ENCODE measurements at places on chromosomes 16 and 17. TPM values are rescaled to one million over a fixed set of nuclear protein-coding genes. Genes with fewer than 3 reads are reported as not detected.

Gene ADAM11
- 0.05 TPM for polyA plus RNA-seq

Gene SCGB1C2
- not detected for polyA plus RNA-seq

Gene GDPD1
- polyA plus RNA-seq = 1.6 TPM

Gene CNTROB
- 14.8 TPM for polyA plus RNA-seq

Gene MARCHF10
- polyA plus RNA-seq = 0.31 TPM

Gene MKS1
- polyA plus RNA-seq = 28.2 TPM

Gene SLC52A1
- polyA plus RNA-seq = not detected

Gene PNMT
- 477 TPM for polyA plus RNA-seq

Gene RAB40C
- 19.1 TPM for polyA plus RNA-seq

Gene KRTAP16-1
- not detected for polyA plus RNA-seq

Gene NSMCE1
- 54.3 TPM for polyA plus RNA-seq

Gene OR3A3
- not detected for polyA plus RNA-seq

Gene MT4
- polyA plus RNA-seq = not detected

Gene ORC6
- polyA plus RNA-seq = 1.4 TPM

Gene NATD1
- 3.0 TPM for polyA plus RNA-seq

Gene COX6A2
- not detected for polyA plus RNA-seq

- no peak for DNase-seq
Measured at GRCh38 chr16:9665851-9666271, 516.4 kb downstream of the GRIN2A start.

DNA sequence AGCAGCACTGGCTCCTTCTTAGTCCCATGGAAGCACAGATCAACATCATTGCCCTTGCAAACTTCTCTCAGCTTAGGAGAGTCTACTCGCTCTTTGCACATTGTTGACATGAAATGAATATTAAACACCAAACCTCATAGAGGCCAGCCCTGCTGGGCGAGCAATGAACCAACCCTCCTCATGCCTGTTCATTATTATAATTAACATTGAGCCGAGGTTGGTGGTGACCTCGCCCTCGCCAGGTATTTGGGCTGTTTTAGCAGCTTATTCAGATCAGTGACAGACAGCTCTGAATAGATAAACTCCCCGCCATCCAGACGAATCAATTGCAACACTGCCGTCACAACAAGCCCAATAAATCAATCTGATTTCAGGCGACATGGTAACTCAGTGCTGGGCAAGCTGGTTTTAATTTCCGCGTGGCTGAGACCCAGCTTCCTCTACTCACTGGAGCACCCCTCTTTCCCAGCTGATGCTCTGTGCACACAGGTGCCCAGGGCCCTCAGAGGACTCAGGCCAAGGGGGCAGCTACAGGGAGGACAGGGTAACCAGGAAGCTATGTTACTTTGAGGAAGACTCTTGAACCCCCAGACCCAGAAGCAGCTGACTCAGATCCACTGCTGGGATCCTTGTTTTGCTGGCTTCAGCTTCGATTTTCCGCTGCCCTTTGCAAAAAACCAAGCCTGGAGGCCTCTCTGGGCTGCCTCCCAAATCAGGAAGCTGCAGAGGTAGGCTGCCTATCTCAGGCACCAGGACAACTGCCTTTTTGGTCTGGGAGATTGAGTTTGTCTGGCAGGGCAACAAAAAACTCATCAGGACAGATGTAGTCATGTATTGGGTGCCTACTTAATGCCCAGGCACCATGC is 10.7 kb upstream of the SEZ6 start:
- DNase-seq = no peak

GRCh38 chr17:48101012-48101720 is at the start of gene CBX1:
Gene CBX1 (minus strand): TSS chr17:48101478. CDS start chr17:48077004, 24,474 bp downstream.
- DNase-seq = peak; percentile 95

DNA sequence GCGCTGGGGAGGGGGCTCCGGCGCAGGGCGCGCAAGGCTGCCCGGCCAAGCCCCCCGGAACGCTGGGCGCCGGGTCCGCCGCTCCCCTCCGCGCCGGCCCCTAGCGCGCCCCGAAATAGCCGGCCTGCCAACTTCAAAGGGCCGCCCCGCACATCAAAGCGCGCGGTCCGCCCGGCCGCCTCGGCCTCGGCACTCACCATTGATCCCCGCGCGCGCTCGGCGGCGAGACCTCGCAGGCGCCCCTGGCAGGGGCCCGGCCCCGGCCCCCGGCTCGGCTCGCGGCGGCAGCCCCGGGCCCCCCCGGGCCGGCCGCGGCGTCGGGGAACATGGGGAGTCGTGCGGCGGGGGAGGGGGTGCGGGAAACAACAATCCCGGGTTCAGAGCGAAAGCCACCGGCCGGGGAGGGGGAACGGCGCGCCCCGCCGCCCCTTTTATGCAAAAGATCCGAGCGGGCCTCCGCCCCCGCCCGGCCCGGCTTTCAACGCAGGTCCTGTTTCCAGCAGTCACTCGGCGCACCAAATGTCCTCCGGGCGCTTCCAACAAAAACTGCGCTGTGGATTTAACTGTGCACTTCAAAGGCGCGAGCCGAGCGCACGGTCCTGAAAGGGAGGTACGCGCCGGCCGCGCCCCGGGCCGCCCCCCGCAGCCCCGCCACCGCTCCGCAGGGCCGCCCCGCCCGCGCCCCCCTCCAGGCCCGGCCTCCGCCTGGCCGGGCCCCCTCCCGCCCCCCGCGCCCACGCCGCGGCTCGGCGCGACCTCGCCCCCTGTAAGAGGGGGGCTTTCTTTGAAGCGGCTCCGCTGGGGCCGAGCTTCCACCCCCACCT is 608 bp downstream of the AXIN2 start:
- DNase-seq = peak; percentile 91

DNA sequence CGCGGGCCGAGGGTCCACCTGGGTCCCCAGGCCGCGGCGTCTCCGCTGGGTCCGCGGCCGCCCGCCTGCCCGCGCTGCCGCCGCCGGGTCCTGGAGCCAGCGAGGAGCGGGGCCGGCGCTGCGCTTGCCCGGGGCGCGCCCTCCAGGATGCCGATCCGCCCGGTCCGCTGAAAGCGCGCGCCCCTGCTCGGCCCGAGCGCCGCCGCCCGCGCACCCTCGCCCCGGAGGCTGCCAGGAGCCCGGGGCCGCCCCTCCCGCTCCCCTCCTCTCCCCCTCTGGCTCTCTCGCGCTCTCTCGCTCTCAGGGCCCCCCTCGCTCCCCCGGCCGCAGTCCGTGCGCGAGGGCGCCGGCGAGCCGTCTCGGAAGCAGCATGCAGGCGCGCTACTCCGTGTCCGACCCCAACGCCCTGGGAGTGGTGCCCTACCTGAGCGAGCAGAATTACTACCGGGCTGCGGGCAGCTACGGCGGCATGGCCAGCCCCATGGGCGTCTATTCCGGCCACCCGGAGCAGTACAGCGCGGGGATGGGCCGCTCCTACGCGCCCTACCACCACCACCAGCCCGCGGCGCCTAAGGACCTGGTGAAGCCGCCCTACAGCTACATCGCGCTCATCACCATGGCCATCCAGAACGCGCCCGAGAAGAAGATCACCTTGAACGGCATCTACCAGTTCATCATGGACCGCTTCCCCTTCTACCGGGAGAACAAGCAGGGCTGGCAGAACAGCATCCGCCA is 504 bp downstream of the FOXC2 start:
- no peak for DNase-seq

DNA sequence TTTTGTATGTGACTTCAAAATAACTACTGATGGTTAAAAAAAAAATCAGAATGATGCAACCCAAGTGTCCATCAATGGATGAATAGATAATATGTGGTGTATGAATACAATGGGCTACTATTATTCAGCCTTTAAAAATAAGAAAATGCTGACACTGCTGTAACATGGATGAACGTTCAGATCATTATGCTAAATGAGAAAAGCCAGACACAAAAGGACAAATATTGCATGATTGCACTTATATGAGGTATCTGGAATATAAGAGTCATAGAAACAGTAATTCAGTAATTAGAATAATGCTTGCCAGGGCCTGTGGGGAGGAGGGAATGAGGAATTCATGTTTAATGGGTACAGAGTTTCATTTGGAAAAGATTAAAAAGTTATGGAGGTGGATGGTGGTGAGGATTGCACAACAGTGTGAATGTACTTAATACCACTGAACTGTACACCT is 25.4 kb downstream of the TENT4B start:
- DNase-seq = no peak

DNA sequence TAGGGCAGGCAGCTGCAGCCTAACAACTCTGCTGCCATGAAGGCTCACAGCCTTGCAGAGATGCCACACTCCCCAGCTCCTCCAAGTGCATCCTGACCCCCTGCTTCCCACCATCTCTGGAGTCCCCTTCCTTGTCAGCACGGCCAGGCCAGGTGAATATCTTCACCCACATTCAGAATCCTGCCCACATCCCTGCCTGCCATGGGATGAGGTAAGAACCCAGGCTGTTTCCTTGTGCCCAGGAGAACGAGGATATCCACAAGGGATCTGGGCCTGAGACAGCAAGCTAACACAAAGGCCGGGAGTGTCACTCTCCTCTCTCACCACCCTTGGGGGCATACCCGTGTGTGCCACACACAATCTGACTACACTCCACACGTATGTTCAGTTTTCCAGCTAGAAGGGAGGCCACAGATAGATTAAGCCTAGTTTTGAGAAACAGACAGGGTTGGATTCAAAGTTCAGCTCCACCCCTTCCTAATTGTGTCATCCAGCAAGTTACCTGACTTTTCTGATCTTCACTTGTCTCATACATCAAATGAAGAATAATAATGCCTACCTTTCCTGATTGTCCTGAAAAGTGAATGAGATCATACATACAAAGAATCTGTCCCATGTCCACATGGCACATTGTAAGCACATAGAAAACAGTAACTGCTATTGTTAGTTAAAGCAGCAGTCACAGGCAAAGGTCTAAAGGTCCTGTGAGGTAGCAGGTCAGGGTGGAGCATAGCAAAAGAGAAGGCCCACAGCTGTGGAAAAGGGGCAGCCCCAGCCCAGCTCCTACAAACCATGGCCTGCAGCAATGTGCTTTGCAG is 17.4 kb upstream of the SUPT4H1 start:
- no peak for DNase-seq

- DNase-seq = no peak
Measured at GRCh38 chr16:49679095-49679494, 176.8 kb downstream of the ZNF423 start.

GRCh38 chr16:73846356-73846755 is 450.3 kb upstream of the PSMD7 start:
- DNase-seq = peak; percentile 16

- no peak for DNase-seq
Measured at GRCh38 chr16:86455640-86456039, 54.7 kb upstream of the FOXF1 start.

DNA sequence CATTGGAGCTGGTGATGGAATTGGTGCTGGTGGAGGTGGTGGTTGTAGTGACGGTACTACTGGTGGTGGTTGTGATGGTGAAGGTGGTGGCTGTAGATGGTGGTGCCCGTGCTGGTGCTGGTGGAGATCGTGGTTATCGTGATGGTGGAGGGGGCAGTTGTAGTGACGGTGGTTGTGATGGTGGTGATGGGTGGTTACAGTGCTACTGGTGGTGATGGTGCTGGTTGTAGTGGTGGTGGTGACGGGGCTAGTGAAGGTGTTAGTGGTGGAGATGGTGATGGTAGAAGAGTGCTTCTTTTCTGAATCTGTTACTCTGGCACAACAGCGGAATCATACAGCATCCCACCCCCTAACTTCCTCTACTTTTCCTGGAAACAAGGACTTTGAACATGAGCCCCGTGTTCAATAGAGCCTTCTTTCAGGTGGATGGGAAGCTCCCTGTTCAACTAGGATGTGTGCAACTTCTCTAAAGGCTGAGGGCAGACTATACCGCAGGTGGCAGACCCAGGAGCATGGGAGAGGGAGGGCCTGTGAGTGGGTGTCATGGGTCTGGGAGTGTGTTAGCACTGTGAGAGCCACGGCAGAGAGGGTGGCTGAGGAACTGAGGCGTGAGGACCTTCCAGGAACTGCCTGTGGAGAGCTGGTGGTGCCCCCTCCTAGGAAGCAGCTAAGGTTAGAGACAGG is 8.2 kb downstream of the TBX21 start:
- no peak for DNase-seq

DNA sequence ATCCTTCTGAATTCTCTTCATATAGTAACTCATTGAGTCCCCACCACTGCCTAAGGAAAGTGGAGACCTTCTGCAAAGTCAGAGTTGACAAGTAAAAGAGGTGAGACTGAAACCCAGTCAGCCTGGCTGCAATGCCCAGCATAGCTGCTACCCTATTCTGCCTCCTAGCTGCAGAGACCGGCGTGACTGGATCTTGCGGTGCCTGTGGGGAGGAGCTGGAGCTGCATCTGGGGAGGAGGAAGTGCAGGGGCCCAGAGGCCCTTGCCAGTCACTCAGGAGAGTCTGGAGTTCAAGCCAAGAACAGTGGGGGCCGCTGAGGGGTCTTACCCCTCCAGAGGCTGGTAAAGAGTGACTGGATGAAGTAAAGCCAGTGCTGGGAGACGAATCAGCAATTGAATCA is 35.0 kb upstream of the ZNF423 start:
- no peak for DNase-seq

DNA sequence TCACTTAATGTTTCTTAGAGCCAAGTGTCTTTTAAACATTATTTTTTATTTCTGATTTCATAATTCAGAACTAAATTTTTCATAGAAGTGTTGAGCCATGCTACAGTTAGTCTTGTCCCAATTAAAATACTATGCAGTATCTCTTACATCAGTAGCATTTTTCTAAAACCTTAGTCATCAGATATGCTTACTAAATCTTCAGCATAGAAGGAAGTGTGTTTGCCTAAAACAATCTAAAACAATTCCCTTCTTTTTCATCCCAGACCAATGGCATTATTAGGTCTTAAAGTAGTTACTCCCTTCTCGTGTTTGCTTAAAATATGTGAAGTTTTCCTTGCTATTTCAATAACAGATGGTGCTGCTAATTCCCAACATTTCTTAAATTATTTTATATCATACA is 13.6 kb upstream of the BCAS3 start:
- DNase-seq = no peak

- peak; percentile 0 for DNase-seq
Measured at GRCh38 chr17:80842456-80843013, 149.1 kb upstream of the CHMP6 start.

- DNase-seq = no peak
Measured at GRCh38 chr17:71941920-71942319, 178.9 kb upstream of the SOX9 start.

DNA sequence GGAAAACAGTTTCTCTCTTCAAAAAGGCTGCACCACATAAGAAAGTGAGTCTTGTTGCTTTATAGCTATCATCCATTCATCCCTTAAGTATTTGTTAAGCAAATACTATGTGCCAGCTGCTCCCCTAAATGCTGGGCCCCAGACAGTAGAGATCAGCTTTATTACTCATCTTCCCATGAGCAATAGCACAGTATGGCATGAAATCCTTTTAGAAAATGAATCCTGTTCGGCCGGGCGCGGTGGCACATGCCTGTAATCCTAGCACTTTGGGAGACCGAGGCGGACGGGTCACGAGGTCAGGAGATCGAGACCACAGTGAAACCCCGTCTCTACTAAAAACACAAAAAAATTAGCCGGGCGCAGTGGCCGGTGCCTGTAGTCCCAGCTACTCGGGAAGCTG is 99.5 kb downstream of the MYO1D start:
- DNase-seq = no peak

GRCh38 chr17:42281571-42282096 is 5.4 kb upstream of the STAT5B start:
- DNase-seq = peak; percentile 24

GRCh38 chr16:89034971-89035668 is 58.1 kb upstream of the CBFA2T3 start:
- DNase-seq = no peak

GRCh38 chr17:2056206-2057174 is 1.6 kb downstream of the HIC1 start:
- DNase-seq = no peak

- DNase-seq = no peak
Measured at GRCh38 chr17:76485569-76485968, 15.7 kb downstream of the RHBDF2 start.

GRCh38 chr16:11601911-11602310 is 15.2 kb upstream of the LITAF start:
- DNase-seq = no peak

GRCh38 chr17:39804839-39805238 is 59.3 kb downstream of the IKZF3 start:
- no peak for DNase-seq
